ENCODE measurements at places on chromosomes 4 and X.

GRCh38 chr4:9994246-9994847 is 26.9 kb downstream of the SLC2A9 start:
- no peak for DNase-seq

GRCh38 chr4:129682586-129682985 is 586.6 kb downstream of the C4orf33 start:
- DNase-seq = no peak

GRCh38 chr4:55512922-55513571 is 33.7 kb downstream of the CLOCK start:
- DNase-seq = no peak

DNA sequence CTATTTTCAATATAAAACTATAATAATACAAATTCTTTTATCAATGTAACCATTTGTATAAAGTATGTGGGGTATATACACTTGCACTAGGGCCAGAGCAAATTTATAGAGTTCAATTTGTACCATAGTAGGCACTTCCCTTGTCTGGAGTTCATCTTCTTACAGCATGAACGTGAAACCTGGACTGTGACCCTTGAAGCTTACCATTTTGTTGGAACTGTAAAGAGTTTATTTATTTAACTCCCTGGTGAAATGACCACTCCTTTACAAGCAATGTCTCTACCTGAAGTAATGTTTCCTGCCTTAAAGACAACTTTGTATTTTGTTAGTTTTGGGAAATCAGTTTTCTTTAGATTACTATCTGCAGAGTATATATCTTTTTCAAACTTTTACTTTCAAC is 188.2 kb downstream of the ARAP2 start:
- DNase-seq = no peak

GRCh38 chr4:75141162-75141561 is 208.2 kb downstream of the PARM1 start:
- DNase-seq = no peak

DNA sequence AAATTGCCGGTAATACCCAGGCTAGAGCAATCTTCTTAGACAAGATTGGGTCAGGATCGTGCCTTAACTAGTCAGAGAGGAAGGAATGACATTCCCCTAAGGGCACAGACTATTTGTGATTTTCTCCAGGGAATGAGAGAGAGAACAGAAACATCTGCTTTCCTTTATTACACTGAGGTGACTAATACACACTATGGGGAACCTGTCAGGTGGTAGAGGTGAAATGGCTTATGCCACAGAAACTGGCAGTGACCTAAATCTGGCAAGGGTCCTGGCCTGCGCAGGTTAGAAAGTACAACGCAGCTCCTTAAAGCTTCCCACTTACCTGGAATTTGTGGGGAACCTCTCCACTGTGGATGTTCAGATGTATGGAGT is 16.6 kb upstream of the HPGD start:
- DNase-seq = no peak

- no peak for DNase-seq
These were observed 2.7 kb downstream of the ADGRL3 start for GRCh38 chr4:61202638-61203435.

DNA sequence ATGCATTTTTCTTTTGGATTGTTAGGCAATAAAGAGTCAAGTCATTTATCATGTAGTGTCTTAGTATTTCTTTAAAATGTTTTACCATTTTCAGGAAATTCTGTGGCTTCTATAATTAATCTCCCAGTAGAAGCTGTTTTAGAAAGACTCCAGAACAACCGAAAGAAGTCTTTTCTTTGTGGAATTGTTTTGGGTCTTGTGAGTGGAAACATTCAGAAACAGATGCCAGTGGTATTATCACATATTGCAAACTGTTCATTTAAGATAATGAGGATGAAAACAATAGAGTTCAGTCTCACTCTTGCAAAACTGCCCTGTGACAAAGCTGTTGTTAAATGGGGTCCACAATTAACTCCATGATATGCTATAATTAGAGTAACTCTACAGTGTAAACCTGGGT is 211.2 kb upstream of the KIT start:
- DNase-seq = peak; percentile 68

DNA sequence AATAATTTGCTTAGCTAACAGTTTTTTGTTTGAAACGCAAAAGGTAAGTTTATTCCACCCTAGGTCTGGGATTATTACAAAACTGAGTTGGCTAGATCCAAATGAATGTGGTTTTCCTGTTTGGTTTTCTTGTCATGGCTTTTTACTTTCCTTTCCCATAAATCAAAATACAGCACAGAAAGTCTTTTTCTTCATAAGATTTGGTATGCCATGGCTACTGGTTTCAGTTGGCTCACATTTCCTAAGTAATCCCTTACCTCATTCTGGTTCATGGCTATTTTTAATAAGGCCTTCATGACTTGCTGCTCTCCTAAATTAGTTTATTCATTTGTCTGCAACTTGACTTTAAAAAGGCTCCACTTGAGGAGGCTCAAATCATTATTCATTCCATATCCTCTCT is 12.9 kb upstream of the PAK3 start:
- no peak for DNase-seq

DNA sequence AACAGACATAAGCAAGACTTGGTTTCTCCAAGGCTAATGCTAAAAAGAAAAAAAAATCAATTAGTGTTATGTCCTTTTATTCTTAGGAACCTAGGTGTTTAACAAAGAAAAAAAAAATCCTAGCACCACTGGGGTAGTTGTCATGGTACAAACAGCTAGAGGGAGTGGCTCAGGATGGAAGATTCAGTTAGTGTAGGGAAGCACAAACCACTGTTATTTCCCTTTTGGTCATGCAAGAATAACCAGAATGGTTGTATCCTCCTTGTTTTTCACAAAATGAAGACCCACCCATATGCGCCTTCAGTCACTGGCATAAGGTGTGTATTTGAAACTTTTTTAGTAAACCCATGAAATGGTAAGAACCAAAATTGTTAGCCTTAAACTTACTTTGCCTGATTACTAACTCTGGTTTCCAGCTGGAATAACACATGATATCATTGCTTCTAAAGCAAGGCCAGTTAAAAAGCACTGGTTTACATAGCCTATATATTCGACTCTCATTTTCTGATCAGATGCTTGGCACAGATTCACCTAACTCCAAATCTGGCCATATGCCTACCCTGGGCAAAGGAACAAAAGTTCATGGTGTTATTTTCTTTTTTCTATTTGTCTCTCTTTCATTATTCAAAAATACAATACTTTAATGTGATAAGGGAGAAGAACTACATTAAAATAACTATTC is 132.6 kb downstream of the SCFD2 start:
- DNase-seq = no peak

- no peak for DNase-seq
These were observed 27.6 kb downstream of the ANXA10 start for GRCh38 chr4:168119890-168120289.

GRCh38 chrX:9790866-9791265 is 4.6 kb downstream of the SHROOM2 start:
- DNase-seq = no peak

DNA sequence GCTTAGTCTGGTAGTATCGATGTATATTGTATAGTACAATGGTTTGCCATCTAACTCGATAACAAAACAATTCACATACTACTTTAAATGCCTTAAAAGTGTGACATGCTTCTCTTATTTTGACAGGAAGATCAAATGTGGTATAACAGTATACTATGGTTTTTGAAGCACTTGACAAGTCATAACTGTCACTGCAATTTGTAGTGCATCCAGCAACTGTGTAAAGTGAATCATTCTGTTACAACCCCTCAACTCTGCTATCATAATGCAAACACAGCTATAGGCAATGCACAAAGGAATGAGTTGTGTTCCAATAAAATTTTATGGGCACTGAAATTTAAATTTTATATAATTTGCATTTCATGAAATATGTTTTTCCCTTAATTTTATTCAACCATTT is 14.0 kb downstream of the RAP1GDS1 start:
- no peak for DNase-seq

DNA sequence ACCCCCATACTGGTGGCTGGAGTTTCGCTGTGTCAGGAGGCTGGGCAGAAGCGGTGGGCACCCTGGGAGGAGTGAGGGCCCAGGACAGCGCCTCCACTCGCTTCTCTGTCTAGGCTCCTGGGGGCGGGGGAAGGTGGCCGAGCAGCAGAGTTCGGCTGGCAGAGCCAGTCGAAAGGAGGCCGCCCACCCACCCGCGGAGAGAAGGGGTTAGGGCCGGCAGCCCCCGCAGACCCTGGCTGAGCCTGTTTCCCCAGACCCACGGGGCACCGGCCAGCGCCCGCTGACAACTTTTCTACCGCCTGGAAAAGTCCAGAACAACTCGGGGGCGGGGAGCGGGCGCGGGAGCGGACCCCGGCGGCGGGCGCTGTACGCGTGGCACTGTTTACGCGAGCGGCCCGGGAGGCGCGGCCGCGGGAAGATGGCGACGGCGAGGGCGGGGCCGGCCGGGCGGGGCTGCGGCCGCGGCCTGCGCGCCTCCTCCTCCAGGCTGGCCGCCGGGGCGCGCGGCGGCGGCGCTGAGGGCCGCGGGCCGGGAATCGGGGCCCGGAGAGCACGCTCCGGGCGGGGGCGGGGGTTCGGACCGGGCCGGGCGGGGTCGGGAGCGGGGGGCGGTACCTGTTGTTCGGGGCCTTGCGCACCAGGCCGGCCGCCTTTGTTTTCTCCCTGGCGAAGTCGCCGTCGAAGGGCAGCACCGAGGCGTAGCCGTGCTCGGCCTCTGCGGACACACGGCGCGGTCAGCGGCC is 628 bp downstream of the MXD4 start:
- peak; percentile 53 for DNase-seq

- no peak for DNase-seq
These were observed 97.6 kb downstream of the CPE start for GRCh38 chr4:165476214-165477098.

DNA sequence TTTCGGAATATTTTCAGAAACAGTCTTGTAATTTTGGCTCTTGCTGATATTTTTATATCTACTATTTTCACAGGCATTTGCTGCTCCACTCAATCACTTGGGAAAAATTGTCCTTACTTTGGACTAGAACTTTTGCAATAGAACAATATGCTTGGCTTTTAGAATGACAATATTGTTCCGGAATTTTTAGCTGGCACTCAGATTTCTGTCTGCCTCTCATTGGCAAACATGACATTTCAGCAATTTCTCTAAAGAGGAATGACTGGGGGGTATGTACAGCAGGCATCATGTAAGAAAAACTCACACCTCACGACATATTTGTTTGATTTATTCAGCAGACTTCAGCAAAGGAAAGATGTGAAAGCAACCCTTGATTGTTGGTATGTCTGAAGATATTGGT is 243.6 kb upstream of the GPRIN3 start:
- peak; percentile 13 for DNase-seq

Data from AG10803 (cell line).